AG09319 (cell line): ENCODE measurements at places on chromosomes 13 and 19.

DNA sequence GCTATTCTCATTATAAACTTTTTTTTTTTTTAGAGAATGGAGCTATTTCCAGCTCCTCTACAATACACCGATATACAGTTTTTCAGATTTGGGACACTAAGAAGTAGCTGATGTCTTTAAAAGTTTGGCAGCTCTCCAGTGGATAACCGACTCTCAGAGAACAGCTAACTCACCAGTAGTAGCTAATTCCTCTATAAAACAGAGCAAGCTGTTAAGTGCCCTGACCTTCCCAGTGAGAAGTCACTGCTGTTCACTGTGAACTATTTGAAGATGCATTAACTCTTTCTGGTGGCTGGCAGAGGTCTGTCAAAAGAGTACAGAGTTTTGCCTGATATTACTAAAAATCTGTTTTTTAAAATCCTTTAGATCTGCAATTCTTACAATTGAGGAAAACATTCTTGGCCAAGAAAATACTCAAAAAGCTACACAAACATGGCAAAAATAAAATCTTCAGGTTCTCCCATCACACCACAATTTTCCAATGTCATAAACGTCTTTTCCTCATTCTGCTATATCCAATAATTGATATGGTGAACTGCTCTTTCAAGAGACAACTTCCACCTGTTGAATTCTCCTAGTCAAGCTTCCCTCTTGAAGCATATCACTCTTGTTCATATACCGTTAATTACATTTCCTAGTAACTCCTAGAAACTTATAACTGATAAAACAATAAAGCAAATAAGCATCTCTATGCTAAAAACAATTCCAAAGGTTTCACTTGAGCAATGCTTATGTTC, 44.2 kb downstream of the TBC1D4 start:
- DNase-seq, result no peak

- no peak for DNase-seq
Measured at GRCh38 chr13:77918391-77919245, at the start of gene EDNRB. Gene EDNRB (minus strand): TSS chr13:77918831. CDS start chr13:77918573, 258 bp downstream.

- DNase-seq, result no peak
Measured at GRCh38 chr19:4291184-4291732, 10.9 kb downstream of the TMIGD2 start.

GRCh38 chr13:35549481-35549880, 73.0 kb upstream of the MAB21L1 start:
- peak; percentile 30 for DNase-seq

- no peak for DNase-seq
Measured at GRCh38 chr13:101303521-101303920, 112.8 kb downstream of the NALCN start.

GRCh38 chr13:38662362-38662761, 24.5 kb upstream of the FREM2 start:
- no peak for DNase-seq

DNA sequence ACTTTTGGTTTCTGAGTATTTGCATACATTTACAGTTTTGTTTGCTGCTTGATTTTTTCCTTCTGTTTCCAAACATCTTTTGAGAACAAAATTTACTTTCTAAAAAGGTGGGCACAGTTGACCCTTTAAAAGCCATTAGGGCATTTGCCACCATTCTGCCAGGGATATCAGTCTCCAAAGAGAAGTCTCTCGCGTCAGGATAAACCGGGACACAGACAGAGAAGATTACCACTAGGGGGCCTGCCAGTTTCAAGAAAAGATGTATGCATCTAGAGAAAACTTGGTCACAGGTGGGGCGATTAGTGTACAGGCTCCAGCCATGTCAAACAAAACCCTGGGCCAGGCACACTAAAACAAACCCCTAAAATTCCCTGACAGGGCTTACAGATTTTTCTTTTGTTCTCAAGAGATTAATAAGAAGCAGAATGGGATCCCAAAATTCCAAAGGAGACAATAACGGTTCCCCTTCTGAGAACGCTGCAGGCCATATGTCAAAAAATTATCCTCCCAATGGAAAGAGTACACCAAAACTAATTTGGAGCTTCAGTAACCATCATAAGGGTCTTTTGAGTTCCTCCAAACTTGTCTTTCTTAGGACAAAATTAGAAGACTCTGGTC, 10.7 kb upstream of the PABPC3 start:
- no peak for DNase-seq

GRCh38 chr19:900043-900301, 6.7 kb downstream of the RNU6-9 start:
- DNase-seq, result no peak

- no peak for DNase-seq
Measured at GRCh38 chr13:48142436-48142835, 47.5 kb upstream of the MED4 start.

- DNase-seq, result no peak
Measured at GRCh38 chr13:46864941-46865340, 31.9 kb downstream of the HTR2A start.

DNA sequence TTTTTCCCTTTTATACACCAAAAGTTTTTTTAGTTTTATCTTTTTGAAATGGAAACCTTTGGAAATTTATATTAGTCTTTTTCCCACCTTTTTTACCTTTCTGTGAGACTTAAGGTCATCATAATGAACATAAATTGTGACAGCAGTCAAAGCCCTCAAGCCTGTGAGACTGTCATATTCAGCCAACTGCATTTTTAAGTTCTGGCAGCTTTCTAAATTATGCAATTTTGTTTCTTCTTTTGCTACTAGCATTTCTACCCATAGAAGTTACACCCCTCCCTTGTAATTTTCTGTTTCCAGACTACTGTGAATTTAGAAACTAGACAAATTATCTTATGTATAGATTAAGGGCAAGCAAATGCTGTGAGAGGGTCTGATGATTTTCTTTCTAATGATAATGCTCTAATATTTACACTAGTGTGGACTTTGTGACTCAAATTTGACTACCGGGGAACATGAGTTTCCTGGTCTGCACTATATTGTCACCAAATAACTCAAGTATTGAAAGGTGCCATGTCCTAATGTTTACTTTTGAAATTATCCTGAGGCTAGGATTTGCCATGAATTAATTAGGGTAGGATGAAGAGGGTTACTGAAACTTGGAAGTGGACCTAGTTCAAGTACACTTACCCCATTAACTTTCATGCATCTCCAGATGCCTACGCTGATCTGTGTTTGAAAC, 43.7 kb downstream of the FRY start:
- no peak for DNase-seq

DNA sequence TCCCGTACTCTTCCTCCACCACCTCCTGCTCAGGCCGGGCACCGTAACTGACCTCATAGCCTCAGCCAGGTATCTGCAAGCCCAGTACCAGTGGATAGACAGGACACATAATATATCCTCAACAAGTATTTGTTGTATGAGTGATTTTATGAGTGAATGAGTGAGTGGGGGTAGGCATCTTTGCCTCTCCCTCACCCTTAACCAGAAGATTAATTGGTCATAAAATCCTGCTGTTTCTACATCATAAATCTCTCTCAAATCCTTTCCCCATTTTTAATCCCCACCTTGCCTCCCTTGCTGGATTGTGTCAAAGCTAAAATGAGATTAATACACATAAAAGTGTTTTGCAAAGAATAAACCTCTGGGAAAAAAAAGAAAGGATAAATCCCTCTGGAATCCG, 44.4 kb upstream of the HMGB1 start:
- no peak for DNase-seq

- DNase-seq, result no peak
Measured at GRCh38 chr13:59197397-59197796, 966.3 kb downstream of the DIAPH3 start.

GRCh38 chr19:51207747-51208146, 17.1 kb upstream of the CD33 start:
- DNase-seq, result no peak

GRCh38 chr19:4327252-4327876, 11.3 kb downstream of the STAP2 start:
- DNase-seq, result no peak

DNA sequence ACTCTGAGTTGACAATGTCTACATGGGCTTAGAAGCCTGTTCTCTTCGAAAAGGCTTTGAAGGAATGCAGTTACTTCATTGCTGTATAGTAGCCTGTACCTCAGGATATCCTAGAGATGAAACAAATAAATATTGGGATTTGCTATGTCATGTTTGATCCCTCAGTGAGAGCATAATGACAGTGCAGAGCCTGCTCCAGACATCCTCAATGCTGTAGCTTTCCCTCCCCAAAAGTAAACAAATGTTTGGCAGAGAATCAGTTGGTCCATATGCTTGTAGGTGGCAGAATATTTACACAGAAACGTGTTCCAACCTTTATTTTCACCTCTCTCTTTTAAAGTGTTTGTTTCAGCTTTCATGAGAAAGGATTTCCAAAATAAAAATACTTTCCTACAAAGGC, 515.3 kb upstream of the SGCG start:
- DNase-seq, result no peak

DNA sequence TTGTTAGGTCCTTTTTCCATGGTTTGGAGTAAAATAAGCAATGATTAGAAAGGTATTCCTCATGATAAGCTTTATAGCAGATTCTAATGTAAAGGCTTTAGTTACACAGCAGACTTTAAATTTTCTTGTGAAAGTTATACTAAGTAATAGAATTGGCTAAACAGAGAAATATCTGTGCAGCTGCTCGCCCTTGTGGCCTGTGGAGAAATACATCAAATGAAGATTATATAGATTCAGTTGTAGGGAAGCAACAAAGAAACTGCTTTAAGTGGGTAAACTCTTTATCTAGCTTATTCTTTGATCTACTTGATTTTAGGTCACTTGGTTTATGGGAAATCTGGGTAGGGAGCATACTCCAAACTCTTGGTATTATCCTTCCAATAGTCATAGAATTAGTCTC, 1269.7 kb upstream of the SPRY2 start:
- no peak for DNase-seq

DNA sequence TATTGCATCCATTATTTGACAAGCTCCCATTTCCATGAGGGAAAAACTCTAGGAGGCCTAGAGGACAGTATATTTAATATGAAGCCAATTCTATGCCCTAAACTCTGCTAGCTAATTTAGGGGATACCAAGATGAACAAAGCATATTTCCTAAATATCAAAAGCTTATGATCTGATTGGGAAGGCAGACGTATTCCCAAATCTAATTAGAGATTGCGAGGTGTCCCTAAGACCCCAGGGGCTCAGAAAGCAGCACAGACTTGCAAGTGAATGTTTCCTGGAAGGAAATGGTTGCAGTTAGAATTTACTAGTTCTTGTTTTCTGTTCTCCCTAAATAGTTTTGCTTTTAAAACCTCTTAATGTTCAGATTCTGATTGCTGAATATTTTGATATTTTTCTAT, 30.7 kb downstream of the NDFIP2 start:
- DNase-seq, result no peak

DNA sequence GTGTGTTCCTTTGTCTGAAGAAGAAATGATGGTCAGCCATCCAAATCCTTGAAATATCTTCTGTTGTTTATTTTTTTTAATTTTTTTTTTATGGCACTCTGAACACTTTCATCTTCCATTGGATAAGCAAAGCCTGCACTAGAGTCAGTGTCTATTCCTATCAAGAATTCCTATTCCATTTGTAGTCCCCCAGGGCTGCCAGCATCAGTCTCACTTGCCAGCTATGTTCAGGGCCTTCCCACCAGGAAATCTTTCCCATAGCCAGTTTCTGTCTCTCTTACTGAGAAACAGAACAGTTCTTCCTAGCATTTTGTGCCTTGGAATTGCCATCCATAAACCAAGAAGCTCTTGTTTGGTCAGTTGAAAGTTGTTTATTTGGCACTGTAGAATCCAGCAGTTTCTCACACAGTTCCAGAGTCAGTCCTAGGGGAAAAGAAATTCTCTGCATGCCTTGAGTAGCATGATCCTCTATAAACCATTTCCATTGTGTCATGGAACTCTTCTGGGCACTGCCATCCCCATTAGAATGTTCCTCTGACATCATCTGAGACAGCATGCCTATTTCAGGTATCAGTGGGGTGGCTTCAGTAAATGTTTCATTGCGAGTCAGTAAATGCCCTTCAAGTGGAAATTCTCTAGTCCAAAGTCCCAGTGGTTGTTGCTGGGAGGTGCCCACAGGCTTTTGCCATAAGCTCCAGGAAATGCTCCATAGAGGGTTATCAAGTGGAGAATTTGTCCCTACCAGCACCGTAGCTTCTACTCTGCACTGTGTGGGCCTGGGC, 18.7 kb upstream of the SPRYD7 start:
- no peak for DNase-seq

DNA sequence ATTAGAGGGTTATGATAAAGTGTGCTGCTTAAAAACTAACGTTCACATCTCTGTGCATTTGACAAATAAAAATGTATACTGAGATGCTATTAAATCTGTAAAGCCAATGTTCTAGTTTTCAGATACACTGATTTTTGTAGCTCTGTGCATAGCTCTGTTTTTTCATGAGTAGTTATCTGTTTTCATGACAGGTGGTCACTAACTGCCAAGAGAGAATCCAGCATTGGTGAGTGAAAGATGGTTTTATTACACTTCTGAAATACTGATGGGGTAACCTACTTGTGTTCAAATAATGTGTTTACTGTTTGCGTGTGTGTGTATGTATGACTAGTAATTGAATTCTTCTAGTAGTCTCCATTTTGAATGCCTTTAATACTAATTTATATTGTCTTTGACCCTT, 29.0 kb downstream of the URI1 start:
- DNase-seq, result no peak

DNA sequence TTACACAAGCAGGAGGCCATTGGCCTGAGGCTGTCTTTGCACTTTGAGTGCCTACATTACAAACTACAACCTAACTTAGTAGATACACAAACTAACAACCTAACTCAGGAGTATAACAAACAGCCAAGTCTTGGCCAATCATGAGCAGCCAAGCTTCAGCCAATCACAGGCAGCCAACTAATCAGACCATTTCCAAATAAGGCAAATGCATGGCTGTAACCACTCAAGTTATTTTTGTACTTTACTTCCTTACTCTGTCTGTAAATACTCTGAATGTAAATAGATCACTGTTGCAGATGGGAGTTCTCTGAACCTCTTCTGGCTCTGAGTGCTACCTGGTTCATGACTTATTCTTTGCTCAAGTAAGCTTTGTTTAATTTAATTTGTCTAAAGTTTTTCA, 748.1 kb upstream of the SGCG start:
- DNase-seq, result no peak

- no peak for DNase-seq
Measured at GRCh38 chr13:112354330-112355273, 21.6 kb upstream of the SPACA7 start.

DNA sequence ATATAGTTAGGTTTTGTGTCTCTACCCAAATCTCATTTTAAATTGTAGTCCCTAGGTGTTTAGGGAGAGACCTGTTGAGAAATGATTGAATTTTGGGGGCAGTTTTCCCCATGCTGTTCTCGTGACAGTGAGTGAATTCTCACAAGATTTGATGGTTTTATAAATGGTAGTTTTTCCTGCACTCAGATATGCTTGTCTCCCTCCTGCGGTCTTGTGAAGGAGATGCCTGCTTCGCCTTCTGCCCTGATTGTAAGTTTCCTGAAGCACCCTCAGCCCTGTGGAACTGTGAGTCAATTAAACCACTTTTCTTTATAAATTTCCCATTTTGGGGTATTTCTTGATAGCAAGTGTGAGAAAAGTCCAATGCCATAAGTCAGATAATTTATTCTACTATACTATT, 1977.5 kb upstream of the PCDH20 start:
- DNase-seq, result no peak
